ENCODE measurements at places on chromosomes 5 and 9. TPM values are rescaled to one million over a fixed set of nuclear protein-coding genes. Genes with fewer than 3 reads are reported as not detected.

DNA sequence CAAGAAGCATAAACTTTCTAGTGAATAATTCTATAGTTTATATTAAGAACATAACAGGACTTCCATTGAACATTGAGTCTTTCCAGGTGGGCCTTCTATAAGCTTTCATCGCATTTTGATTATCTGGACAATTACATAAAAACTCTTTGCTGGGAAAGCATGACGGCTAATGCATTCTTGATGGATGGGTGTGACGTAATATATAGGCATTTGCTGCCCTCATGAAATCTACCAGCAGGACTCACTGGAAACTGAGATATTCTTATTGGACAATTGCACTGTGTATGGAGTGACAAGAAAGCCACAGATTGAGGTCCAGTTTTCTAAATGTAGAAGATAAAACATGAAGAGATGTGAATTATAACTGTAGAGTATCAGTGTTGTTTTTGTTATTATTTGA is 15.0 kb downstream of the PTPRD start:
- DNase-seq = no peak

The AHRR gene
- total RNA-seq = 0.45 TPM

DNA sequence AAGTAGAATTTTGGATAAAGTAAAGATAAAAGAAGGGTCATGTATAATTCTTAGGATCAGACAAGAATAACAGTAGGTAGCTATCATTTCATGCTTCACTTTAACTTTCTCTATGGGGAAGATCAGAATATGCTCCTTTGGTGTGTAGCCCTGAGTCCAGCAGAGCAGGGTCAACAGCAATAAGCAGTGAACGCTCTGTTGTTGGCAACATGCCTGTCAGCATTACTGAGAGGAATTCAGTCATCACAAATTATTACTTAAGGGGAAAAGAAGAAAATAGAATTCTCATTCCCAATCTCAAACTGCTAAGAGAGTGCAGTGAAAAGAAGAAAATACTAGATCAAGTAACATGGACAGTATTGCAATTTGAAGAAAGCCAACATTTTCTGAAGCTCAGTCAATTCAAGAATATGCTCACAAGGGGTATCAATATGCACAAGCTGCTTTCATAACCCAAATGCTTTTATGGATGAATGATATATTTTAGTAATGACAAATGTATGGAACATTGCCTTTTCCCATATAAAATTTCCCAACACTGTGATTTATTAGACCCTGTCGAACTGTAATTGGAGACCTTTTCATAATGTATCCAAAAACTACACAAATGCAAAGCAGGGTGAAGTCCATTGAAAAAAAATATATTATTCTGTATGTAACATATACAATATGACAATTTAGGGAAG is 1359.4 kb downstream of the EFNA5 start:
- DNase-seq = no peak

The SLC1A3 gene
- 25.3 TPM for total RNA-seq

DNA sequence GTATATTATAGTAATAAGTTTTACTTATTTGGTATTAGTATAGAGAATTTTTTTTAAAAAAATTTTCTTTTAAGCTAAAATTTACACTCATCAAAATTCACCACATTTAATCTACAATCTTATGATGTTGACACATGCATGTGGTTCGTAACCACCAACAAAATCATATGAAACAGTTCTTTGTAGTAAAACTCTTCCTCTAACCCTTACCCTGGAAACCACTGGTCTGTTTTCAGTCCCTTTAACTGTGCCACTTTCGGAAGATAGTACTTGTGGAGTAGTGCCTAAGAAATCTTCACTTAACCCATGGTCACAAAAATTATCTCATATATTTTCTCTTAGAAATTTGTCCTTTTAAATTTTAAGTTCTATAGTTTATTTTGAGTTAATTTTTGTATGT is 1498.8 kb downstream of the MAT2B start:
- no peak for DNase-seq

The CTNNA1 gene
- 117 TPM for total RNA-seq

The TAS2R1 gene
- total RNA-seq = not detected

- no peak for DNase-seq
Observed at GRCh38 chr5:27818888-27819287, 780.5 kb upstream of the CDH9 start.

- DNase-seq = no peak
Observed at GRCh38 chr5:123358751-123359150, 64.5 kb downstream of the CEP120 start.

The SPINK13 gene
- not detected for total RNA-seq

The NKD2 gene
- total RNA-seq = not detected

DNA sequence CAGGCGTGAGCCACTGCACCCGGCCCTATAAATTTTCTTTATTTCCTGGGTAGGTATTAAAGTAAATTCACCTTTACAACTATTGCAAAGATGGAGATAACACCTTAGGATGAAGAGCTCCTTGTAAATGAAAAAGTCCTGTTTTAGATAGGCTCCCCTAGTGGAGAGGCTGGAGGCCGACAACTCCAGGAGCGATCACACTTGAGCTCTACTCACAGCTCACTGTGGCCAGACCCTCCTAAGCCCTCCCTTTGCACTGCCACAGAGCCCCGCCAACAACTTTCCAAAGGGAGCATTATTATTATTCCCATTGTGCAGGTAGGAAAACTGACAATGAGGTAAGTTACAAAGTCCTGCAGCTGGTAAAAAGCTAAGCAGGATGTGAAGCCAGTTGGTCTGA is 139.1 kb upstream of the ERCC6L2 start:
- DNase-seq = no peak

GRCh38 chr5:102782217-102782872 is 27.2 kb downstream of the PAM start:
- no peak for DNase-seq

The HARS2 gene
- total RNA-seq = 23.6 TPM

The PKN3 gene
- total RNA-seq = 2.6 TPM

All from psoas muscle (tissue), 8 donors.